ENCODE measurements at places on chromosomes 5 and 9.

DNA sequence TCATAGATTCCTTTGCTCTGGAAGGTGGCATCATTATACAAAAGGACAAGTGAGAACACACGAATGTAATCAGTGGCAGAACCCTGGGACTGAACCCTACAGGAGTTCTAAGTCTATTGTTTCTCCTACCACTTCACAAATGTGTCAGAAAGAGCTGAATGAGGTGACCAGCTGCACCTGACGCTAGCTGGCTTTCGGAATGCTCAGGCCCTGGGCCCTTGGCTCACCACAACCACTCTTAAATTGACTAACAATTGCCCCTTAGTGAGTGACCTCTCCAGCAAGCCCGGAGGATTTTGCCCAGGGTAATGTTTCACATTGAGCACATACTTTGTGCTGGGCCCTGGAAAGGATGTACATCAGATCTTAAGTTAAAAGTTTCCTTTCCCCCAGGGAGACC is 41.2 kb upstream of the ABCA1 start:
- DNase-seq: no peak

DNA sequence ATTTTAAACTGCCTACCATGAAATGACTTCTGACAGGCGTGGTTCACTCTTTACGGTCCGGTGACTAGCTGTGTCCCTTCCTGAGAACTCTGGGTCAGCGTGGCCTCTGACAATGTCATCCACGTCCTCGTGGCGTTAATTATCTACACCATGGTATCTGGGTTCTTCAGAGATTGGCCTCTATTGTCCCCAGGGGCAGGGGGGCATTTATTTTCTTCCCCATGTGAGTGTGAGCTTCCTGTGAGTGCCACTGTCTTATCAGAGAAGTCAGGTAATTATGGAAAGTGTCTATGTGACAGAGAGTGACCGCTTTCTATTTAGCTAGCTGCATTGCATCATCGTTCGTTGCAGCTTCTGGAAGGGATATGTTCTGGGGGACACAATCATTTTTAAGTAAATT is 77.2 kb downstream of the FBXL7 start:
- DNase-seq: no peak

- no peak for DNase-seq
These were observed 82.6 kb upstream of the GRHPR start for GRCh38 chr9:37339923-37340322.

DNA sequence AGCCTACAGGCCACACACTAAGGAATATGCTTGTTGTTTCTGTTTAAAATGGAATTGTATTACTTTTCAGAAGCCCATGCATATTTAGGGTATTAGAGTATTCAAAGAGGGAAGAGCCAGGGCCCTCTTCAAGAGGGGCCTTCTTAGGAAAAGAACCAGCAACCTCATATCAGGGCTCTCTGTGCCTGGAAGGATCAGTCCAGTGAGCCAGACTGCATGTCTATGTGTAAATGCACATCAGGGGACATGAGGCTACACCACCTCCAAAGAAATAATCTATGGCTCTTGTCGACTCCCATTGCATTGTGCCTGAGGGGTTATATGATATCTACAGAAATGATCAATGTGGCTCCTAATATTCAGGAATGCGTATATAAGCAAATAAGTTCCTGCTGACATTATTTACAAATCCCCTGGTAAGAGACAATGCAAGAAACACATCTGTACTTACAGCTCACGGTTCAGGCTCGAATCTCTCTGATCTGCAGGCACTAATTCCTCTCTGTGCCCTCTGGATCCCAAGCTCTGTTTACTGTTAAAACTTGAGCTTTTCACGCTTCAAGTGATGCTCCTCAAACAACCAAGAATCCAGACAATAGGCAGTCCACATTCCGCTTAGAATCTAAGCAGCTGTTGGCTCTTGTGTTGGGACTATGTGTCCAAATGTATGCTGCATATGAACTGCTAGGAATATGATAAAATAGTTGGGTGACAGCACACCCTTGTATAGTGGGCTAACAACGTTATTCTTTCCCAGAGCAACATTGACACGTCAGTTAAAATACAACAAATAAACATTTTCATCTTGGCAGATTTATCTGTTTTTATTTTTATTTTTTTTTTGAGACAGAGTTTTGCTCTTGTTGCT is 150.2 kb upstream of the KLF9 start:
- DNase-seq: no peak

- DNase-seq: no peak
These were observed 35.6 kb downstream of the ADRA1B start for GRCh38 chr5:159951834-159952233.

DNA sequence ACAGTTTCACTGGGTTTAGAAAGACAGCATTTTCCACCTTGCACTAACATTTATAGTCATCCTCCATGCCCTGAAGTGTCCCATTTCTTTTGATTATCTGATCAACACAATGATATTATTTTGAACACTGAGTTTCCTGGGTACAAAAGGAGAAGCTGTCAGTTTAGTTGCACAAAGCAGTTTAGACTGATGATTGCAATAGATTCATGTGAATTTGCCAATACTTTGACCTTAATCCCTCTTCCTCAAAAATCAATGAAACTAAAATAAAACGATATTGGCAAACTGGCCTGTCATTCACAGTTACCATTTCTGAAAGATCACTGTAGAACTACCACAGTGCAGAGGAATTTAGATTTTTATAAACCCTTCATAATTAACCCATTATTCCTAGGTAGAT is 34.2 kb upstream of the RASGRF2 start:
- no peak for DNase-seq

DNA sequence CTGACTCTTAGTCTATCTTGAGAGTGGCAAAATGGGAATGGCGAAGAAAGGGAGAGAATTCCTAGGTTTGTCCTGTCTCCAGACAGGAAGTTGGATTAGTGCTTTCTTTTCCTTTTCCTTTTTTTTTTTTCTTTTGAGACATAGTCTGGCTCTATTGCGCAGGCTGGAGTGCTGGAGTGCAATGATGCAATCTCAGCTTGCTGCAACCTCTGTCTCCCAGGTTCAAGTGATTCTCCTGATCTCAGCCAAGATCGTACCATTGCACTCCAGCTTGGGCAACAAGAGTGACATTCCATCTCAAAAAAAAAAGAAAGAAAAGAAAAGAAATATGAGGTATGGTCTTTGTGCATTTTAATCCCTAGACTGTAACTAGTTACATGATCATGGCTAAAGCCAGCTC is 12.6 kb upstream of the KIF27 start:
- DNase-seq: no peak

GRCh38 chr5:174231956-174232487 is 186.5 kb downstream of the NSG2 start:
- DNase-seq: no peak

DNA sequence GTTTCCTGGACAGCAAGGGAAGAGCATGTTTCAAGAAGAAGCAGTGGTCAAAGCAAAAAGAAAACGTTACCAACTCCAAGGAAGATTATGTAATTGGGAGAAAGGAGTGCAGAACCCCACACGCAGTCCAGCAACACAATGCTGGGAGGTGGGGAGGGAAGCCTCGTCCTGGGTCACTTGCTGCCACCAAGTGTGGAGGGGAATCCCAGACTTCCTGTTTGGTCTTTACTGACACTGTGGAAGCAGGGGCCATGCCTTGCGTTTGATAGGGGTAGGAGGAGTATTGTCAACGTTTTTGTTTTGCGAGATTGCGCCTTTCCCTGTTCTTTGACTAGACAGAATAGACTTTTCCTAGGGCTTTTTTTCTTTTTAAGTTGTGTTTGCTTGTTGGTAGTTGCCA is 421.0 kb downstream of the KDM4C start:
- no peak for DNase-seq

DNA sequence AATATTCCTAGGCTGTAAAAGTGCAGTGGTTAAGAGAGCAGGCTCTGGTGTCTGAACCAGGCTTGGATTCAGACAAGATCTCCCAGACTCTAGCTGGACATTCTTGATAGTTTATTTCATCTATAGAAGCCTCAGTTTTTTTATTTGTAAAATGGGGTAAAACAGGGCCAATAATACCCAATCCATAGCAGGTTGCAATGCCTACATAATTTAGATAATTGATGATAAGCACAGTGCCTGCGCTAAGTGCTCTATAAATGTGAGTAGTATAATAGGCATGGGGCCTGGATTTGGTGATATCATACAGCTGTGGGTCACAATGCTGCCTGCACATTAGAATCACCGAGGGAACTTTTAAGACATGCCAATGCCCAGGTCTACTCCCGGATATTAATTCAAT is 603.5 kb downstream of the ISL1 start:
- no peak for DNase-seq

DNA sequence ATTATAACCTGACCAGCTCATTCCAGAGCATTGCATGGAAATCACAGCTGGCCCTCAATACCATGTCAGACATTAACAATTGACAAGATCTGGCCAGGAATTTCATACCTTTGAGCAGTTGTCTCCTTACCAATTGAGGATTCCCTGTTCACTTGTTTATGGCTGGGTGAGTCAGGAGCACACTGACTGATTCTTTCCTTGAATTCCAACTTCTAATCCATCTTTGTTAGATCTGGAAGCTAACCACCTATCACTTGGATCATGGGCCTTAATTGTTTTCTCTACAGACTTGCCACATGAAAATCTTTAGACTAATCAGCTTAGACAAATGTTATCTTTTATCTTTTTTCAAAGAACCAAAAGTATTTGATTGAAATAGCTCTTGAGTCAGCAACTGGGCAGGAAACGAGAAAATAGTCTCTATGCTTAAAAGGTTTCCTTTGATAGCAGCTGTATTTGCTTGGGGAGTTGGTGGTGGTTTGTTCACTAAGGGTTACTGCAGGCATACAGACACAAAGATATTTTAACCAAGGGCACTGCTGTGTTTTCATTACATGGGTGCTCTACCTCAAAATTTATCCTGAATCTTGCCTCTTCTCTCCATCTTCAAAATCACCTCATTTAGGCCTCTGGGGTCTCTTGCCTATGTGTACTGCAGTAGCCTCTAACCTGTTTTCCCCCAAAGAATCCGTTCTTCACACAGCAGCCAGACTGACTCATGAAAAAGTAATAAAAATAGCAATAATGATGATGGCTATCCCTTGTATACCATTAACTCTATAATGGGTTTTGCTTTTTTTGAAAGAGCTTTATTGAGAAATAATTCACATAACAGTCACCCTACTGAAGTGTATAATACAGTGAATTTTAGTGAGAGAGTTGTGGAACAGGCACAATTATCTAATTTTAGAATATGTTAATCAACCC is 197.0 kb upstream of the NMUR2 start:
- DNase-seq: no peak

DNA sequence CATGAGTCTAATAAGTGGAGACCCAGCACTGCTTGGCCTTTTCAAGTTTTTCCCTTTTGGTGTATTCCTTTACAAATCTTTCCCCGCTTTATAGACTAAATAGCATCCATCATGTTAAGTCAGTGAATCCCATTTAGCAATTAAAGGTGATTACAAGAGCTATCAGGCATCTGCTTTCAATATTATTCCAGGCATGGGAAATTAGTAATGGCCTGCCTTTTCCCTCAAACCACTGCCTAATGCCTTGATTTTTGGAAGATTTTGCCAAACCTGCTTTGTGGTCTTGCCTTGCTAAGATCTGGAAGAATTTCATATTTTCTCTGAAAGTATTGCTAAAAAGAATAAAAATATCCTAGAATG is 102.8 kb upstream of the GNA14 start:
- DNase-seq: no peak

DNA sequence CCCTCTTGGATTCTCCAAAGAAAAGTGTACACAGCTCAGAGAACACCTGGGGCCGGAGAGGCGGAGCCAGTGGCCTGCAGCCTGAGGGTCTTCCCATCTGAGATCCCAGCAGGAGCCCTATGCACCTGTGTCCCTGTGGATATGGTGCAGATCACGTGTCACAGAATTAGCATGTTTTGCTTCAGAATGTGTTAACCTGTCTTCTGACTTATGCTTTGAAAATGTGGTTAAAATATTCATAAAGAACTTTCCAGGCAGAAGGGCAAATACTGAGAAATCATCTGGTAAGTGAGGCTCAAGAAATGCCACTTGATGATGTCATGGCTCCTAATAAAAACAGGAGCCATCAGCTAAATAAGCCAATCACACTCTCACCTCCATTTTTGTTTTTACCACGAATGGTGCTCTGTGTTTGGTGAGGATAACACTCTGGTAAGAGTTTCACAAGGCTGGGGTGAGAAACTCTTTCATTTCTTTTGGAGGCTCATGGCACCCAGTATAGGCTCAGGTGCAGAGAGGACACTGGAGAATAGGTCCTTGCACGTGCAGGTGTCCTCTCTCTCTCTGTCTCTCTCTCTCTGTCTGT is 279.8 kb downstream of the FSTL4 start:
- DNase-seq: no peak

DNA sequence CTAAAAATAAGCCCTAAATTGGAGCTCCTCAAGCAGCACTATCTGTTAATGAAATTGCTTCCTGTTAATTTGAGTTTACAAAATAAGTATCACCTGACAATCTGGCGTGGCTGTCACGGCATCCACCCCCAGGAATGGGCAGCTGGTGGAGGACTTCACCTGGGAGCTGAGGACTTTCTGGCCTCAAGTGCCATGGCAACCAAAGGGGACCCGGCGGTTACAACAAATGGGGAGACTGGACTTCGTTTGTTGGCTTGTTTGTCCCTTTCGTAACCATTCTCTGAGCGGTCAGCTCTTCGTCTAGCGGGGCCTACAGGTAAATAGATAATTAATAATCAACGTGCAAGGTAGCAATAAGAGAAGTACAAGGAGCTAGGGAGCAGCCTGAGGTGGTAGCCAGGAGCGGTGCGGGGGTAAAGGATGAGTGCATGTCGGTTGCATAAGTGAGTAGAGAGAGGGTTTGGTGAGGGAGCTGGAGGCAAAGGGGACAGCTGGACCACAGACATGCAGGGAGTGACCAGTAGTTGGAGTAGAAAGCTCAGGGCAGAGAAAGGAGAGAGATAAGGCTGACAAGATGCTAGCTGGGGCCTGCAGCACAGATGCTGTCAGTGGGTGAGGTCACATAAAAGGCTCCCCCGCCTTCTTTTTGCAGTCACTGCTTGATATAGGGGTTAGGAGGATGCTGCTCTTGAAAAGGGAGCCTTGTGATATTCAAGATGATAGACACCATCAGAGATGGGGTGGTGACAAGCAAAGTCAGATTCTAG is 62.5 kb downstream of the HSPA4 start:
- no peak for DNase-seq

DNA sequence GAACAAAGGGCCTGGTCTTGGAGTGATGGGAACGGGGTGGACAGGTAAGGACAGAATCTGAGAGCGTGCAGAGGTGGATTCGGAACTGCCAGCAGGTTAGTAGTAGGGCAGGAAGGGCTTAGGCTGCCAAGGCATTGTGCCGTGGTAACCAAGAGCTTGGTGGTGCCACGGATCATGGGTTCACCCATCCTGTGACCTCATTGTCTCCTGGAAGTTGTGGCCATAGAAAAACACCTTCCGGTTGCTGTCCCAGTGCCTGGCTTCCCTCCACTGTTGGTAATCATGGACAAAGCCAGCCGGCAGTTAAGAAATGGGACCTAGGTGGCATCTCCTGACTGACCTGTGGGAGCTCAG is 42.5 kb upstream of the CFAP157 start:
- no peak for DNase-seq

- DNase-seq: no peak
These were observed 63.8 kb upstream of the PPARGC1B start for GRCh38 chr5:149666212-149666852.

- DNase-seq: no peak
These were observed 32.0 kb upstream of the DMRT2 start for GRCh38 chr9:1018121-1018520.
